ENCODE measurements at places on chromosomes 12 and 14.

GRCh38 chr12:104740668-104741067 is 217.4 kb downstream of the SLC41A2 start:
- DNase-seq, result no peak

GRCh38 chr12:94762259-94762942 is 112.0 kb upstream of the TMCC3 start:
- DNase-seq, result no peak

DNA sequence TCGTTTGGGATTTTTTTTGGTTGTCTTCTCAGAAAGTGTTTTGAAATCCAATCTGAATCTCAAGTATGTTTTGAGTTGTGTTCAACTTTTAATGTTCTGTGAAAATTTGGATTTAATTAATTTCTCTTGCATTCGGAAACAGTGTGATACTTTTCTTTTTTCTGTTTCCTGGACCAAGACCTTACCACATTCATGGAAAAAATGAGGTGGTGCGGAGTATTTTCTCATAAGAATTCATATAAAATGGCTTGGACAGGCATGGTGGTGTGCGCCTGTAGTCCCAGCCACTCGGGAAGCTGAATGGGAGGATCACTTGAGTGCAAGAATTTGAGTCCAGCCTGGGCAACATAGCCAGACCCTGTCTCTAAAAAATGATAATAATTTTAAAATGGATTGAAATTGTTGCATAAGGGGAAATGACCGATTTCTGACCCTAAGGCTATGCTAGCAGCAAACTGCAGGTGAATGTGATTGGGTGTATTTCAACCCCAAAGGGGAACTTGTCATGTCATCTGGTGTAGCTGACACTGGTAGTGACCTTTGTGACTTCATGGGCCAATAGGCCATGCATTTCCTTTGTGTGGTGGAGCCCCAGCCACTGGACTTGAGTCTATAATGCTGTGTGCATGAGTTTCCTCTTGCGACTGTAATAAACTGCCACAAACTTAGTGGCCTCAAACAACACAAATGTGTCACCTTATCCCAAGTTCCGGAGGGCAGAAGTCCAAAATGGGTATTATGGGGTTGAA is 123.5 kb upstream of the RFLNA start:
- DNase-seq, result peak; percentile 74

GRCh38 chr12:26246483-26247164 is 51.3 kb downstream of the SSPN start:
- DNase-seq, result no peak

DNA sequence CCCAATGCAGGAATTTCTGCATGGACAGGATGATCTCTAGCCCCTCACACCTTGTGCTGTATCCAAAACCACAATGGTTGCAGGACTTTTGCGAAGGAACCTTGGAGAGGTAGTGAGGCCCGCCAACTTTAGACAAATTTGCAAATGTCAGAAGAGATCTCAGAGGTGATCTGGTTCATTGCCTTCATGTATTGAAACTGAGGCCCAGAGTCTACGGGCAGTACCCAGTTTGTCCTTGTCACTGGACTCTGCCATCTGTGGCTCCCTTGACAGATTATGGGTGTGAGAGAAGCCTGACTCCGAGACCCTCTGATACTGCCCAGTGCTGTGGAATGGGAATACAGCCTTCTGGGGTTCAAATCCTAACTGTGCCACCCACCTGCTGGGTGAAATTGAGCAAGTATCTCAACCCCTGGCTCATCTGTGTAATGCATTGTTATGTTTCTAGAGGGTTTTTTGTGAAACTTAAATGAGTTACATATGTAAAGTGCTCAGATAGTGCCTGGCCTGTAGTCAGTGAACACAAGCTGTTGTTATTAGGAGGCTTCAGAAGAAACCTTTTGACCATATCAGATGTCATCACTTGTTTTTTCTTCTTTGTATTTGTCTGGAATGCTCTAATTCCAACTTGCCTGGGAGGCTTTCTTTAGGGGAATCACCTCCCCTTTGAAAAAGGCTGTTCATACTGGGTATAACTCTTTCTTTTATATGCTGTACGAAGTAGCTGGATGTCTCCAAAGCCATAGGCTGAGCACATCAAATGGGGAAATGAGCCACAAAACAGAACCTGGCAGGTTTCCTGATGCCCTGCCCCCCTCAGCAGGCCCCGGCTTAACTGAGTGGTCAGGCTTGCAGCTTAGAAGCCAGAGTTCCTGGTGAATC is 71.4 kb upstream of the SRSF5 start:
- DNase-seq, result peak; percentile 50

- no peak for DNase-seq
Measured at GRCh38 chr12:86435053-86435452, 178.9 kb upstream of the MGAT4C start.

GRCh38 chr12:28032811-28033537 is 60.4 kb upstream of the PTHLH start:
- DNase-seq, result peak; percentile 66

GRCh38 chr12:42180990-42181596 is 36.4 kb upstream of the GXYLT1 start:
- DNase-seq, result peak; percentile 34

Measured in AG10803 (cell line).